Stimulated activated CD8-positive, alpha-beta memory T cell treated with anti-CD3 and anti-CD28 coated beads, Interleukin-15, amount 100 ng/mL, for 48 hours (primary cell): ENCODE measurements at places on chromosomes 4 and X.

GRCh38 chr4:103478734-103479133 is 241.1 kb downstream of the TACR3 start:
- DNase-seq, result no peak

DNA sequence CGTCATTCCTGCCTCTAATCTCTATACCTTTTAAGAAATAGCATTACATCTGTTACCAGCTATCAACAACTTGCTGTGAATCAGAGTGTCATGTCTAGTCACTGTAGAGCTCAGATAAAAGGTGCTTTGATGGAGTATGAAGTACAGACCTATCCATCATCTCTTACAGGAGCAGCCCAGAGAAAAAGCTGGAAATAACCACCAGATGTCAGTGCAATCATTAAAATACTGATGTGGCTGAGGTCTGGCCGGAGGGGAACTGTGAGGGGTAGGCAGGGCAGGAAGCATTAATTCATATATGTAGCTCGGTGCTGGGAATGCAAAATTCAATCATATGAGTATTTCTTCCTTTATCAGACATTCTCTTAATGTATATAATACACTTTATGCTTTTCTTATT is 100.6 kb downstream of the AKAP4 start:
- no peak for DNase-seq

GRCh38 chr4:654871-655463 is 19.1 kb downstream of the ATP5ME start:
- no peak for DNase-seq

GRCh38 chr4:101140228-101140627 is 207.1 kb downstream of the PPP3CA start:
- no peak for DNase-seq

DNA sequence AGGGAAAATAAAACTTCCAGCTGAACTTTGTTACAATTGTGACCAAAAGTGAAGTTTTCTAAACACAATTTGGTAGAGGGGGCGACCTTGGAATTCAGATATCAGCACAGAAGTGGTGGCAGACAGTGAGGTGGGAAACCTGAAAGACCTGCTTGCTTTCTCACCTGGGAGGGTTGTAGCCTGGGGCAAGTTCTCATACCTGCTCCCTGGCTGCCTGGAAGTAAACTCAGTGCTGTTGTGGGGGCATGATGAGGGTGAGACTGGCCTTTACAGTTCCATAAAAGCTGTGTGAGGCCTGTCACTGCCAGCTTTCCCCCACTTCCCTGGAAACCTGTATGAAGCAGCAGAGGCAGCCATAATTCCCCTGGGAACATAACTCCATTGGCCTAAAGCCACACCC is 1180.2 kb downstream of the FAM133A start:
- no peak for DNase-seq

DNA sequence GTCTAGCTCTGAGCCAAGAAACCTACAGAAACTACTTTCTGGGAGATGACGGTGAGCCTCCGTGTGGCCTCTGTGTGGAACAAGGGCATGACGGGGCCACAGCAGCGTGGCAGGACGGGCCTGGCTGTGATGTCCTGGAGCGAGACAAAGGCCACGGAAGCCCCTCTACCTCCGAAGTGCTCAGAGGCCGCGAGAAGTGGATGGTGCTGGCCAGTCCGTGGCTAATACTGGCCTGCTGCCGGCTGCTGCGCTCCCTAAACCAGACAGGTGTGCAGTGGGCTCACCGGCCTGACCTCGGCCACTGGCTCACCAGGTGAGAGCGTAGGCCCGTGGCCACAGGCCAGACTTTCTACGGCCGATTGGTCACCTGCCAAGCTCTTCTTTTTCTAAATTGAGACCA is 24.6 kb downstream of the PIGG start:
- no peak for DNase-seq

GRCh38 chrX:119753001-119753400 is 5.4 kb upstream of the SOWAHD start:
- no peak for DNase-seq

DNA sequence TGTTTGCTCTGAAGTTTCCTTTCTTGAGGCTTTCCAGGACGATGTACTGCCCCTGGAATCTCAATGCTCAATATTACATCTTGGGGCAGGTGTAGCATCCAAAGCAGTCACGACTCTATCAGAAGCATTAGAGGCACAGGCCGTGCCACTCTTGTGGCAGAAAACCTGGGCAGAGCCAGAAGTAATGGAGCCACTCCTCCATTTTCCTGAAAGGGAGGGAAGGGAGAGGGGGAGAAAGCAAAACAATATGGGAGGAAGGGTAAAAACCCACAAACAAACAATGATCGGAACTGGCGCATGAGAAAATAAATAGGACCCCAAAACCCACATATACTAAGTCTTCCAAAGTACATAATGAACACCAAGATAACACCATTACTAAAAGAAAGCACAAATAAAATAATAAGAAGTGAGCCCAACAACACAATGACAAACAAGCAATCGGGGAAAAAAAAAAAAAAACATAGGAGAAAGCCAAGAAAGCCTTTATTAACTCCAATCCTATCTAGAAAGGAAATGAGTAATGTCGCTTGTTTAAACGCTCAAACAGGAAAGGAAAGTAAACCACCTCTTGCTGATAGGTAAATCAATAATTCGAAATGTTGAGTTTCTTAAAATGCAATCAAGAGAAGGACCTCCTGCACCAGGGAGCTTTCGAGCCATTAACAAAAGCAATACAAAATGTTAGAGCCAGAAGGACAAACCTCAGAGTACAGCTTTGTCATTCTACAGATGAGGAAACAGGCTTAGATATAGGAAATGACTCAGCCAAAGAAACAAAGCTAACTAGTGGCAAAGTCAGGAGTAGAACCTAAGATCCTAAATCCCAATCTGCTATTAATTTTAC is 117.4 kb downstream of the ATRX start:
- no peak for DNase-seq

DNA sequence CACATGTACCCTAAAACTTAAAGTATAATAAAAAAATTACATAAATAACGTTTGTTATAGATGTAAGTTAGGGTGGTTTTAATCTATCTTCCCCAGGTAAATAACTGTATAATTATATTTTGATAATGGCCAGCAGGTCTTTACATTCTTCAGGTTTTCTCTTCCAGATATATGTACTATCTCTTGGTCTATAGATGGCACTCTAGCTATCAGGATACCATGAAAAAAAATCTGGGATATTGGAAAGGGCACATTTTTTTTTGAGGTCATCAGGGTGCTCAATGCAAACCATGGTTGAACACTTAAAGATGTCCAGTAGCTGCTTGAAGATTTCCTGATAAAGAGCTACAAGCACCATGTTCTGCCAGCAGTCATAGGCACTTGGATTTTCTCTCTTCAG is 15.6 kb upstream of the ADH4 start:
- DNase-seq, result no peak

DNA sequence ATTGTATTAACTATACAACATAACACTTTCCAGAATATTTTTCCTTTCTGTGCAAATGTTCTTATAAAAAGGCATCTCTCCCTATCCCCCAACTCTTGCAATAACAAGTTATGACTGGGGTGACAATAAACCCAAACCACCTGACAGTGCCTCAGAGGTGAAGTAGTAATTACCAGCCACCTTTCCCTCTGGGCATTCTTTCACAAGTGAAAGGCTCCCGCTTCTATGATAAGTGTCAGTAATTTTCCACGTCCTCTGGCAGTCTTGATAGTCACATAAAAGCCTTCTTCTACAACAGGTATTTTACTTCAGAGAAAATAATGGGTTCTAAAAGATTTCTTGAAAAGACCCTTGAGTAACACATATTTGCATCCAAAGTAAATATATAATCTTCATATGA is 82.7 kb downstream of the MANBA start:
- DNase-seq, result no peak

GRCh38 chrX:136608295-136608933 is 39.5 kb upstream of the CD40LG start:
- no peak for DNase-seq

- DNase-seq, result peak; percentile 32
Measured at GRCh38 chr4:15001248-15001868, 923 bp upstream of the CPEB2 start.

GRCh38 chr4:159146488-159146887 is 43.6 kb downstream of the RAPGEF2 start:
- DNase-seq, result no peak

DNA sequence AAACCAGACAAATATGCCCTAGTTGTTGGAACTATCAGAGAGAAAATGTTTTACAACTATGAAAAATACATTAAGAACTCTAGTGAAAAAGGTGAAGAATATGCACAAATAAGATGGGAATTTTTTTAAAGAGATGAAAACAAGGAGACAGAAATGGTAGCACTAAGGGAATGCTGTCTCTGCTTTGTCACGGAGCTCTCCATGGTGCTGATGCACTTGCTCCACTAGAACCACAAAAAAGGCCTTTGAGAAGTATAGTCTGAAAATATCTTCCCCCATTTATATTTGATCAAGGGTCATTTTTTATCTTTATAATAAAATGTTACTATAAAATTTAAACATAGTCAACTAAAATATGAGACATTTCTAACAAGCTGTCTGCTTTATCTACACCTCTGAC is 1655.5 kb upstream of the AGA start:
- DNase-seq, result no peak

GRCh38 chr4:38132107-38132673 is 172.0 kb downstream of the PTTG2 start:
- DNase-seq, result peak; percentile 61

DNA sequence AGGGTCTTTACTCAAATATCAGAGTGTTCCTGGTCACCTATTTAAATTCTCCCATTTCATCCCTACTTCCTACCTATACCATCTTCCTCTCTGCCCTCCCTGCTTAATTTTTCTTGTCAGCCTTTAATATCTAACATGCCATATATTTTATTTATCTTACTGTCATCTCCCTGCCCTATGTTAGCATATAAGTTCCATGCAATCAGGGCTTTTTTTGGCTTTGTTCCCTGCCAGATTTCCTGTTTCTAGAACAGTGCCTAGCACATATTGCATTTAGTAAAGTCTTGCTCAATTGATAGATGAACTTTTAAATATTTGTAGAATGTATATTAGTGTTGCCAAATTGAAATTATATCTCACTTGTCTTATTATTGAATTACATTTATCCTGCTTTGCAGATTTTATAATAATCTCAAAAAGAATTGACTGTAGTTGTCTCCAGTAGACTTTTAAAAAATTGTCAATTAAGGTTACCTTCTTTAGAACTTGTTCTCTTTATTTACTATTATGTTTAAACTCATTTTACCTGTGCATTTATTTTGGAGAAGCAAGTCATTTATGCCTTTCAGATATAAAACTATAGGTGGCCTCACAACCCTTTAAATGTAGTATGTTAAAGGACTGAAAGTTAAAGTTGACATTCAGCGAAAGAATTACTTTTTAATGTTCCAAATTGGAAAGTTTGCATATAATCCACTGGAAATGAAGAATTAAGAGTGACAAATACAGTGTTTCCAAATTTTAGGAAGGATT is 108.2 kb upstream of the BMPR1B start:
- DNase-seq, result no peak

DNA sequence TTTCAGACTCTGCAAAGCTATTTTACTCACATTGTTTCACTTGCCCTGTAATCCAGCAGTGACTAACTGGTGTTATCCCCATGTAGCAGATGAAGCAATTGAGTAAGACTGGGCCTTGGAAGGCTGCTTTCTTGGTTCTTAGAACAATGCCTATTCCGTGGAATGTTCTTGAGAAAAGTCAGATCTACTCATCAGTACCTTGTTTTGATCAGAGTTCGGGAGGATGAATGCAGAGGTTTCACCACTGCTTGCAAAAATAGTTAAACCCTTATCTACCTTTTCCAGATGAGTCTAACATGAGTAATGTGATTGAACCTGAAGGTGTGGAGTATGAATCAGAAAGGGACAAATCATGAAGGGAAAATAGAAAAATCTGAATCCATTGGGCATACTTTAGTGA is 1.8 kb downstream of the MAOB start:
- no peak for DNase-seq
